Right ventricle myocardium inferior (tissue), 1 donor: ENCODE measurements at places on chromosomes 2 and 18.

DNA sequence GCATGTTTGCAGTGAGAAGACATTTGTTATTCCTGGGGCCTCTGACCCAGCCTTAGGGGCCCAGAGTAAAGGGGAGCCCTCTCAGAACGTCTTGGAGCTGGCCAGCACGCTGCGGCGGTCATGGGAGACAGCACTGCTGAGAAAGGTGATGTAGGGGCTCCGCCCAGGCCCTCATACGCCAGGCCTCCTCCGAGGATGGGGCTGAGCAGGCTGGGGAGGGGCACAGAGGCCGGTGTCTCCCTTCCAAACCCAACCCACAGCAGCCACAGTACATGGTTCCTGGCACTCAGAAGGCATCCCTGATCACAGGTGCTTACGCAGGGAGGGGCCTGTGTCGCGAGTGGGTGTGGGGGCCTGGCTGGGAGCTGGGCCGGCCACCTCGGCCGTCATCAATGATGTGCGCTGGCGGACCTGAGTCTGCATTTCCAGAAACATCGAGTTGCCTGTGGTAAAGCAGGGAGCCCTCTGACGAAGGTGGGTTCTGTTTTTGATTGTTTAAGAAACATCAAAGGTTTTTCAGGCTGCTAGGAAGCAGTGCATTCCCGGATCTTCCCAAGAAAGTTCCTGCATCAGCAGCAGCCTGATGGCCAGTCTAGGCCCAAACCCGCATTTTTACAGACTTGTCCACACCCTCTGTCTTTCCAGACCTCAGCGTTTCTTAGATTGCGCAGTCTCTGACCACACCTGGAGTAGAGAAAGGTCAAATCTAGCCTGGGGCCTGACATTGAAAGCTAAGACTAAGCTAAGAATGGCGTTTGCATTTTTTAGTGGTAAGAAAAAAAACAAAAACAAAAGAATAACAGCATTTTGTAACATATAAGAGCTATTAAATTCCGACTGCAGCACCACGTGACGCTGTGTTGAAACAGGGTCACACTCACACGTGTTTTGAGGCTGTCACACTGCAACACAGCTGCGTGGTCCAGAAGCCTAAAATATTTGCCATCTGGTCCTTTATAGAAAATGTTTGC is 51.2 kb upstream of the PXDN start:
- DNase-seq = no peak

- no peak for DNase-seq
These were observed 27.1 kb upstream of the KLF11 start for GRCh38 chr2:10016001-10016801.

DNA sequence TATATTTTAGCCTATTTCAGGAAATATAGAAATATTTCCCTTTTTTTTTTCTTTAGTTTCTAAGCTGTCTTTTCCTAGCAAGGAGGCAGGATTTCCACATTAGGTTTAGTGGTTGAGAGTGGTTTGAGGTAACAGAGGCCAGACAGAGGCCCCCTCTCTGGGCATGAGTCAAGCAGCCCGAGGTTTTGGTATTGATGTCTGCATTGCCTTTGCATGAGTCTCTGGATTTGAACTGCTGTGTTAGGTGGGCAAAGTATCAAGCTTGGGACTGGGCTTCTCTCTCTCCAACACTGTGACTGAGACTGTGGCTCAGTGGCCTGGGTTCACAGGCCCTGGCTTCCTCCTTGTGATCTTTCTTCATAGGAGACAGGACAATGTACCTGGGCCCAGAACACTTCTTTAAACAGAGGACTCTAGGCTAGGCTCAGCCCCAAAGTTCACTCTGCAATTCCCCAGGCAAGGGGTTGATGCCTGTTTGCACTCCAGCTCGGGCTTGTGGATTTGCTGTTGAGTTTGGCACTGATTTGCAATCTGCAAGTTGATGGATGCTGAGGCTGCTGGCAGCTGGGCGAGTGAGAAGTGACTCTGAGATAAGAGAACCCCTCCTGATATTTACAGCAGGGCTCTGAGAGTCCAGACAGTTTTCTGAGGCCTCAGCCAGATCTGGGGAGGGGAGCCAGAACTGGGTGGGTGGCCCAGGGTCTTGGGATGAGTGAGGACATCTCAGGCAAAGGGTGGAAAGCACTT is 271.2 kb downstream of the EN1 start:
- no peak for DNase-seq

DNA sequence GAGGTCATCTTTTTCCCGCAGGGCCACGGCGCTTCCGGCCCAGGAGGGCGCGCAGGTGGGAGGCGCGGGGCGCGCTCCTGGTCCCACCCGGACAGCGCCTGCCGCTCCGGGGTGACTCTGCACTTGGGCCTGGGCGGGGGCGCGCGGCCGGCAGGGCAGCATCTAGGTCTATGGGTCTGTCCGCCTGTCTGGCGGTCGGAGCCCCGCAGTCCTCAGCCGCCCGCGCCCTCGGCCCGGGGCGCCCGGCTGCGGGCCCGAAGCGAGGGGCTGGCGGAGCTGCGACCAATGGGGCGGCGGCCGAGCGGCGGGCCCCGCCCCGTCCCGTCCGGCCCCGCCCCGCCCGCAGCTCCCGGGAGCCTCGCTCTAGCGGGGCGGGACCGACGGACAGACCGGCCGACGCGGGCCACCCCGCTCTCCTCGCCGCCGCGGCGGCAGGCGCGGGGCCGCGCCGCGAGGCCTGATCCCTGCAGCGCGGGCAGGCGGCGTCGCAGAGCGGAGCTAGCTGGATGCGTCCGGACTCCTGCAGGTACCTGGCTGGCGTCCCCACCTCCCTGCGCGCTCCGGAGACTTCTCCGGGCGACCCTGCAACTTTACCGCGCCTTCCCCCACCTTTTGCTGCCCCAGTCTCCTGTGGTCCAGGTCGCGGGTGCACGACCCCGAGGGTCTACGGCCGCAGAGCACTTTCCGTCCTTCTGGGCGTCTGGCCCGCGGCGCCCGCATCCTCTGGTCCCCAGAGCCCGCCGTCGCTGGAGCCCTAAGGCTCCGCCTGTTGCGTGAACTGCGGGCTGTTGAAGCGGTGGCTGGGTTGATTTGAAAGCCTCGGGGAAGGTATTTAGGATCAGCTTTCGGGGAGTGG is at the start of gene KCNS3:
Gene KCNS3, plus strand, starts transcription at position 387 of the 856 bp plus-strand sequence. CDS start 52,342 bp downstream, outside the sequence.
- DNase-seq = peak; percentile 79

GRCh38 chr2:39492716-39493115 is 55.6 kb upstream of the MAP4K3 start:
- no peak for DNase-seq

- DNase-seq = no peak
These were observed 323.9 kb downstream of the SETBP1 start for GRCh38 chr18:45004546-45005080.

GRCh38 chr2:30113617-30114293 is 33.1 kb upstream of the YPEL5 start:
- DNase-seq = no peak

DNA sequence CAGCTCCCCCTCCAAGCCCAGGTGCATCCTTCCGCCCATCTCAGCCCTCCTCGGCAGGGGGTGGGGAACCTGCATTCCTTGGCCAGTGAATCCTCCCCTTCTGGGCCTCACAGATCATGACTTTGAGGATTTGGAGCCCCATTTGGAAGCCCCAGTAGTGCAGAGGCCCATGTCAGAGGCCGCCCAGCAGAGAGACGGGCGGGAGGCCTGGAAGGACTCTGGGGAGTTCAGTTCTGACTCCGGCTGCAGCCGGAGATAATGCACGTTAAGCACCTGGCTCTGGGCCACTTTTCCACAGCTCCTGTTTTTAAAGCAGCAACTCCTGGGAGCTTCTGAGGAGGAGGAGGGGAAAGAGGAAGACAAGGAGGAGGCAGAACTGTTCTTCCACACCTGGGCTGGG is 14.9 kb downstream of the ATOH8 start:
- peak; percentile 83 for DNase-seq

DNA sequence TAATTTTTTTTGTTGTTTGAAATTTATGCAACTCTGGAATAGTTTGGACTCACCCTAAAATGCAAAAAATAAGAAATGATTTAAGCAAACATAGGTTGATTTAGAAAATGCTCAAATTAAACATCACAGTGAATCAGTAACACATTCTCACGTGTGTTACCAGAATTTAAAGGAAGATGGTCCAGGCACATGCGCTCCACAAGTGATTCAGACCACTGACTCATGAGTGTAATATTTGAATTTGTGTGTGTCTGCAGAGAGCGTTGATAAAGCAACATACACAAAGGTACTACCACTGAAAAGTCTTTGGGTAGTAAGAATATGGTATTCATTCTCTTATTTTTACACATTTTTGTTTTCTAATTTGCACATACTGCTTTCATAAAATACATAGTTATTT is 7.9 kb downstream of the SS18 start:
- no peak for DNase-seq

GRCh38 chr18:34697233-34697632 is 12.9 kb upstream of the DTNA start:
- no peak for DNase-seq

DNA sequence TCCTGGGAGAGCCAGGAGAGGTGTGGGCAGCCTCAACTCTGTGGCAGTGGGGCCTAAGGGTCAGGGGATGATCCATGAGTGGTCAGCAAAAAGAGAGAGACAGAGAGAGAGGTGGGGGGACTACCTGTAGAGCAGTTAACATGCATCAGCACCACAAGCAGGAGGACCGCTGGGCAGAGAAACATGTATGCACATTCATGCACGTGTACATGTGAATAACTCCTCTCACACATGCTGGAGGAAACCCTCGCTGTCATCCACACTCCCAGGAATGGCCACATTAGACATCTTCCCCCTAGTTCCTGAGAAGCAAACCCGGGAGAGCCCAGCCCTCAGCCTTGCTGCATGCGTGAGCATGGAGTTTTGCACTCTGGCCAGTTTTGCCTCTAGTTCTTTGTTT is 166.1 kb downstream of the SMAD7 start:
- no peak for DNase-seq

GRCh38 chr2:6854416-6854815 is 11.3 kb downstream of the CMPK2 start:
- DNase-seq = no peak

- no peak for DNase-seq
These were observed 33.8 kb upstream of the TMEM17 start for GRCh38 chr2:62539606-62540407.

GRCh38 chr2:31193806-31194205 is 23.5 kb downstream of the CAPN14 start:
- DNase-seq = no peak
